ENCODE measurements at places on chromosomes 5 and 9.

DNA sequence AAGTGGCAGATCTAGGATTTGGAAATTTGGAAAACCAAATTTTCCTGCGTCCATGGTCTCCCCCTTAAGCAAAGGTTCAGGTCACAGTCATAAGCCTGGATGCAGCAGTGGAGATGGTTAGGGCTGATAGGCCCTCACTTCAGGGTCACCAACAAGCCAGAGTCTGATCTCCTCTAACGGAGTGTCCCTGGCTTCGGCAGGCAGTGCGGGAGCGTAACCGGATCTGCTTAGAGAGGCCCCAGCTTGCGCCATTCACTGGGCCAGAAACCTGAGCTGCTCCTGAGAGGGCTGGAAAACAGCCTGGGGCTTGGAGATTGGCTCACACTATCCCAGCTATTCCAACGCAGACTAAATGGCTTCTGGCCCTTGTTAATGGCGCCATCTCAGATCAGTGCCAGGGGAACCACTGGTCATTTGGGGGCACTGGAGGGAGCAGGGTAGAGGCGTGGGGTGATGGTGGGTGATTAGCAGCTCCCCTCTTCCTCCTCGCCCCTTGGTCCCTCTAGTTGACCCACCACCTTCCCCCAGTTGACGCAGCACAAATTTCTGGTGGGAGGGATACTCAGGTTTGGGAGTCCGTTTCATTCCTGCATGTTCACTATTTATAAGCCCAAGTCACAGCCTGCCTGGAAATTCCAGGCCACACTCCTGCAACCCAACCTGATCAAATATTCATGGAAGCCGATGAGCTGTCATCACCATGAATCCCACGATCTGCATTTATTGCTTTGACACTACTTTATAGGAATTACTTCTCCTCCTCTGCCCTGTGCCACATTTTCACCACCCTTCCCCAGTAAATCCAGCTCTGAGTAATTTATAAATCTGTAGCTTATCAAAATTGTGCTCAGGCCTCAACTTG is 134.6 kb upstream of the CPEB4 start:
- no peak for DNase-seq

DNA sequence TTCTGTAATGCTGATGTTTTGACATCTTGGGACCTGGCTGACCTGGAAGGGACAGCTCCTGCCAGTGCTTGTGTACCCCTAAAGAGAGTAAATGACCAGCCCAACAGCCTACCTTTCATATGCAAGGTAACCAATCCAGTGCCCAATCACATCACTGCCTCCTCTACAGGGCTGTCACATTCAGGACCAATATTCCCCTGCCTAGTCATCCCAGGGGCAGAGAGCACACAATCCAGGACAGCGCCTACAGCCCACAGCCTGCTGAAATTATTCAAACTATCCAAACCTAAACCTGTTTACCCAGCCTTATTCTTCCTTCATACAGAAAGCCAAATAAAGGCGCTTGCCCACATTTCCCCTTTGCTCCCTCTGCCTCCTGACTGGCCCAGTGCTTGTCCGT is 284.1 kb downstream of the CTNND2 start:
- no peak for DNase-seq

DNA sequence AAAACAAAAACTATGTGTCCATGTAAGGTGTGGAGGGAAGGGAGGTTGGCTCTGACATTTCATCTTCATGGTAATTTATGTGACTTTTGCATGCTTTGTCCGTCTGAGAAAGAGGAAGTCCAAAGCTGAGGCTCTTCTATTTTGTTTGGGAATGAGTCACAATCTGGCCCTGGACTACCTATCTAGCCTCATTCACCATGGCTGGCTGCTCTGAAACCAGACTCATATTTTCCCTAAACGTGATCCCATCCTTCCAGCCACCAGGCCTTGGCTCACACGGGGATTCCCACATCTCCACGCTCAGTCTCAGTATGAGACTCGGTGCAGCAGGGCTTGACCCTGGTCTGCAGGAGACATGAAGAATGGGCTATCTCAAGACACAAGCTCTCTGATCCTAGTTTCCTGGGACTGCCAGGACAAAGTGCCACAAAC is 672.8 kb downstream of the ACTL7B start:
- no peak for DNase-seq

DNA sequence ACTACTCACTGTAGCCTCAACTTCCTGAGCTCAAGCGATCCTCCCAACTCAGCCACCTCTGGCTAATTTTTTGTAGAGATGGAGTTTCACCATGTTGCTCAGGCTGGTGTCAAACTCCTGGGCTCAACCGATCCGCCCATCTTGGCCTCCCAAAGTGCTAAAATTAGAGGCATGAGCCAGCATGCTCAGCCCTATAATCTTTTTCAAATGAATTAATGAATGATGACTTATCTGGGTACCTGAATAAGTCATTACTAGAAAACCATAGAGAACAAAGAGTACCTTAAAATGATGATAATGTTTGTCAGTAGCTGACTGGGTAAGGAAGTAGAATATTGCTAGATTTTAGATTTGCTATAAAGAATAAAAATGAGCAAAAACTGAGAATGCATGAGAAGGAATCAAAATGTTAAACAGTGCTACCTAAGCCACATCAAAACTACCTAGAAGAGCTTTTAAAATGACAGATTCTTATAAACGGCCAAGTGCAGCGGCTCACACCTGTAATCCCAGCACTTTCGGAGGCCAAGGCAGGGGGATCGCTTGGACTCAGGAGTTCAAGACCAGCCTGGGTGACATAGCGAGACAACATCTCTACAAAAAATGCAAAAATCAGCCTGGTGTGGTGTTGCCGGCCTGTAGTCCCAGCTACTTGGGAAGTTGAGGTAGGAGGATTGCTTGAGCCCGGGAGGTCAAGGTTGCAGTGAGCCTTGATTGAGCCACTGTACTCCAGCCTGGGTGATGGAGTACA is 13.6 kb downstream of the FNBP1 start:
- no peak for DNase-seq

DNA sequence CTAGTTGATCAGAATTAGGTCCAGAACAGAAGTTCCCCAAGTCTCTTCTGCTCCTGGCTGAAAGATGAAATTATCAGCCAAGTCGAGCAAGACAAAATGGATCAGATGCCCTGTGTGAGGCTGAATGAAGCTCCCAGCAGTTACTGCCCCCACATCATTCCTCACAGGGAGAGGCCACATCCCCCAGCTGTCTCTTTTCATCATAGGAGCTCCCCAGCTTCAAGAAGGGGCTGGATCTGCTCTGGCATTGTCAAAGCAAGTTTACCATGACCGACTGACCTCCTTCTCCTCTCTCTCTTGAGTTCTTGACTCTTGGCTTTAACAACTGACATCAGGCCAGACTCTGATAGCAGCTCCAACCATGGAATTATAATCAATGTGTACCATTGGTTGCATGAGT is 133.3 kb upstream of the RAD23B start:
- no peak for DNase-seq

- no peak for DNase-seq
Observed at GRCh38 chr9:130327070-130327780, 61.7 kb downstream of the HMCN2 start.

DNA sequence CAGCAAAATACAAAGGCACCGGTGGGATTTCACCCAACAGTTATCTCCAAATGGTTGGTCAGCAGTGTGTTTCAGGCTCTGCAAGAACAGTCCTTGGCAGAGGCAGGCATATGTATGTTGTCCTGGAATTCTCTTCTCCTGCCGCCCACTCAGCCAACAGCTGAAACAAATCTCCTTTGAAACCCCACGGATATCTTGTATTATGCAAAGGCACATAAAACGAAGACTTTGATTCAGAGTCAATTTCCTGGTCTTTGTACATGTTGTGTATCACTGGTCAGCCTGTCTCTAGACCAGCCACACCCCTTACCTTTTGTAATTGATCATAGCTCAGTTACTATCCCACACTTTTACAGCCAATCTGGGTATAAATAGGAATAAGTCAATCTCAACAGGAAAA is 29.2 kb downstream of the FREM1 start:
- DNase-seq, result no peak
